Right lobe of liver (tissue), 6 donors: ENCODE measurements at places on chromosomes 13 and 19. TPM values are rescaled to one million over a fixed set of nuclear protein-coding genes. Genes with fewer than 3 reads are reported as not detected.
A peak's percentile ranks its signal among the peaks of the same experiment; 100 is the strongest.

Gene LRRC8E
- total RNA-seq = 5.0 TPM

GRCh38 chr19:37779127-37780005 lies at the start of gene ZNF573:
Gene ZNF573 (minus strand): TSS chr19:37779586. CDS start chr19:37773729, 5,857 bp downstream.
- H3K27ac ChIP-seq = peak within 1 kb of the TSS; percentile 59
- no peaks in the 10 kb centered on the region for H3K36me3 ChIP-seq
- peak within 1 kb of the TSS; percentile 88 for H3K4me3 ChIP-seq
- DNase-seq = peak; percentile 89
- no peaks in the 10 kb centered on the region for H3K4me1 ChIP-seq

DNA sequence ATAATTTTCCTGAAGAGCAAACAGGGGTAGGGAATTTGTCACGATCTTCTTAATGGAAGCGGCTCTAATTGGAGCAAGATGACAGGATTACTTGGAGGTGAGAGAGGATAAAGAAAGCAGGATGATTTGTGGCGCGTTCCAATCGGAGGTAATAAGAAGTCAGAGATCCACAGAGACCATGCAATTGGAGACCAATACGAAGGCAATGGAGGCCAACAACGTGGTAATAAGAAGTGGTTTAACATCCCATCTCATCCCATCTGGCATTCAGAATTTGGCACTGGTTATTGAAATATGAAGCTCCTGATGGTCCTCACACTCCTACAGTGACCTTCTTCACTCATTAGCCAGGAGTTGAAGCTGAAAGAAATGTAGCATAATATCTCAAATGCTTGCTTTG lies 130.6 kb downstream of the DLEU7 start:
- H3K4me1 ChIP-seq = peaks cover 3% of the 10 kb centered on the region
- no peak overlapping the region for H3K4me3 ChIP-seq
- H3K27ac ChIP-seq = no peak overlapping the region
- no peak for DNase-seq
- H3K36me3 ChIP-seq = no peaks in the 10 kb centered on the region

Gene CEACAM21
- total RNA-seq = 1.2 TPM

DNA sequence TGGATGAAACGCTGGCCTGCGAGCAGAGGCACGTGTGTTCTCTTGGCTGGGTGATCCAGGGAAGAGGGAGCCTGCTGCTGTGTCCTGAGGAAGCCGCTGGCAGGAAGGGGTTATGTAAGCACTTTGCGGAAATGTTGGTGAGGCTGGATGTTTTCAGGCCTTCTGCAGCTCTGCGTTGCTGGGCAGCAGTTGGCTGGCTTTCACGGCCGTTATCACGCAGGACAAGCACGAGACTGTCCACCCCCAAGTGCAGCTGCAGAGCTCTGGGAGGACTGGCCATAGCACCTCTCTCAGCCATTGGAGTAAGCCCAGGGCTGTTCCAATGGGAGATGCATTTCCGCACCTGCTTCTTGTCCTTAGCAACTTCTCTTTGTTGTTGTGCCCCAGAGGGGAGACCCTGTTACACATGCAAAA lies 146.9 kb upstream of the SOX21 start:
- no peaks in the 10 kb centered on the region for H3K36me3 ChIP-seq
- H3K27me3 ChIP-seq = no peaks in the 10 kb centered on the region
- peak; percentile 37 for DNase-seq

DNA sequence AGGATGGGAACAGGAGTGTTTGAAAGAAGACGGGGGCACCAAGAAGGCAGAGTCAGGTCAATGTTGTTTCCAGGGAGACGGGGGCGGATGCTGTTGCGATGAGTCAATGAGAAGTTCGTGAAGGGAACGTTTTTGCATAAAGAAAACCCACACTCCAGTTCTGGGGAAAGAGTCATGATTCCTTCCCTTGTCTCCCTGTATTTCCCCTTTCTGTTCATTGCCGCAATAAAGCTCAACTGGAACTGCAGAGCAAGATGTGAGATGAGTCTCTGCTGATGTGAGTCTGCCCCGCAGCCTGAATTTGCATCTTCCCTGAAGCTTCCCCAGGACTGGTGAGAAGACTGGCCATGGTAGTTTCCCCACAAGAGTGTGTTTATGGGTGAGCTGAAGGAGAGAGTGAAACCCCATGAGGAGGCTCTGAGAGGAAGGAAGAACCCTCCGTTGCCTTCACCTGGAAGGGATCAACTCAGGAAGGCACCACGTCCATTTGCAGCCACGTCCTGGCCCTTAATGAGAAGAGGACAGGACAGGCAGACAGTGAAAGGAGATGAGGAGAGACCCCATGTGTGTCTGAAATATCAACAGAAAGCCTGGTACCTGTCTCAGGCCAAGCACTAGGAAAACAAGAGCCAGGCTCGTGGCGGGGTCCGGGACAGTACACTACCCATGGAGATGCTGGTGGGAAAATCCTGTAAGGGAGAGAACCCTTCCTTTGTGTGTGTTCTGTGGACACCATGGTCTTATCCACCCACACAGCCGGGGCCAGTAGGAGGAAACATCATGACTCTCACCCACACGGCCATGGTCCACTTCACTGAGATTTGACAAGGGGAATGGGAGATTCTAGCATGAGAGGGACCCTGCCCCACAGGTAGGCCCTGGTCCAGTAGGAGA lies 13.7 kb downstream of the LILRA1 start:
- no peak overlapping the region for H3K27ac ChIP-seq
- H3K4me3 ChIP-seq = no peak overlapping the region
- no peak for DNase-seq
- H3K36me3 ChIP-seq = no peaks in the 10 kb centered on the region

GRCh38 chr13:37811441-37811840 lies 58.1 kb downstream of the TRPC4 start:
- no peaks in the 10 kb centered on the region for H3K4me1 ChIP-seq
- H3K4me3 ChIP-seq = no peak overlapping the region
- H3K27ac ChIP-seq = no peak overlapping the region
- H3K27me3 ChIP-seq = no peaks in the 10 kb centered on the region

Gene MED26
- total RNA-seq = 4.1 TPM
